Uterus (tissue), 4 donors: ENCODE measurements at places on chromosomes 2 and 18. TPM values are rescaled to one million over a fixed set of nuclear protein-coding genes. Genes with fewer than 3 reads are reported as not detected.

The SULT1C4 gene
- 12.4 TPM for total RNA-seq

The KCNF1 gene
- total RNA-seq: not detected

The PCARE gene
- total RNA-seq: not detected

The BCL2 gene
- 16.1 TPM for total RNA-seq

The HOXD1 gene
- total RNA-seq: 0.21 TPM

The TSPYL6 gene
- total RNA-seq: not detected

GRCh38 chr2:33347856-33348255, 128.6 kb upstream of the RASGRP3 start:
- DNase-seq: no peak

- no peak for DNase-seq
Measured at GRCh38 chr2:3703236-3703756, at the start of gene DCDC2C. TSS of gene DCDC2C (plus strand) at chr2:3703575. CDS start at chr2:3703752, 177 bp downstream.

DNA sequence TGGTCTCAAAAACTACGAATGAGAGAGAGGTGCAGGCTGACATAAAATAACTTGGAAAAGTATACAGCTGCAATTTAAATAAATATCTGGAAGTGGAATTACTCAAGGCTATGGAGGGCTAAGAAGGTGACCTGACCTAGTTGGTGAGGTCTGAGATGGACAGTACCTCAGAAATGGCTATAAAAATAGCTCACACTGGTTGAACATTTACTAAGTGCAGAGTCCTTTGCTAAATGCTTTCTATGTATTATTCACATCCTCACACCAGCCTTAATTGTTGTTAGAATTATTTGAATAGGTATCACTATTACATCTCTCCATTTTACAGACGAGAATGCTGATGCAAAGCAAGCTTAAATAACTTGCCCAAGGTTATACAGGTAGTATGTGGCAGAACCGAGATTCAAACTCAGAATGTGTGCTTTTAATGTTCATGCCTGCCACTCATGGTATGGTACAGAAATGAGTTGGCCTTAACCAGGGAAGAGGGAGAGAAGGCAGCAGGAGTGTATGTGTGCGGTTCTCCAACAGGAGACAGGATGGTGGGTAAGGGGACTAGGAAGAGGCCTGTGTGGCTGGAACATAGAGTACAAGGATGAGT, 37.4 kb downstream of the MRPL44 start:
- DNase-seq: no peak

DNA sequence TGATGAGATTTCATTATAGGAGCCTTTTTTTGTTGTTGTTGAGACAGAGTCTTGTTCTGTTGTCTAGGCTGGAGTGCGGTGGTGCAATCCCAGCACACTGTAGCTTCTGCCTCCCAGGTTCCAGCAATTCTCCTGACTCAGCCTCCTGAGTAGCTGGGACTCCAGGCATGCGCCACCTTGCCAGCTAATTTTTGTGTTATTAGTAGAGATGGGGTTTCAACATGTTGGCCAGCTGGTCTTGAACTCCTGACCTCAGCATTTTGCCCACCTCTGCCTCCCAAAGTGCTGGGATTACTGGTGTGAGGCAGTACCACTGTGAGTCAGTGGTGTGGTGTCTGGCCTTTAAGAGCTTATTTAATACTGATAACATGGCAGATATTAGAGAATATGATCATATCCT, 60.1 kb downstream of the MOB4 start:
- no peak for DNase-seq

DNA sequence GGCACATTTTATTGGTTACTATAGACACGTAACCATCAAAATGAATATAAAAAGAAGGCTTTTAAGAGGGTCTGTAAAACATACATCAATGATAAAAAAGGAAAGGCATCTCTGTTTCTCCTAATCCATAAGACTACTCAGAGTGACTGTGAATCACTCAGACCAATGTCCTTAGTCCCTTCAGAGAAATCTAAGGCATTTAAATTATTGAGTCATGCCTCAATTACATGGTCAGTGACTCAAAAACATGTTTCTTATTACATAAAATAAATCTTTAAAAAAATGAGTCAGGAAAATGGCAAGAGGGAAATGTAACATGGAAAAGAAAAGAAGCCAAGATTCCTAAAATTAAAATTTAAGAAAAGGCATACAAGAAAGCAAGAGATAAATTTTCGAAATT, 146.6 kb downstream of the ERBB4 start:
- no peak for DNase-seq

DNA sequence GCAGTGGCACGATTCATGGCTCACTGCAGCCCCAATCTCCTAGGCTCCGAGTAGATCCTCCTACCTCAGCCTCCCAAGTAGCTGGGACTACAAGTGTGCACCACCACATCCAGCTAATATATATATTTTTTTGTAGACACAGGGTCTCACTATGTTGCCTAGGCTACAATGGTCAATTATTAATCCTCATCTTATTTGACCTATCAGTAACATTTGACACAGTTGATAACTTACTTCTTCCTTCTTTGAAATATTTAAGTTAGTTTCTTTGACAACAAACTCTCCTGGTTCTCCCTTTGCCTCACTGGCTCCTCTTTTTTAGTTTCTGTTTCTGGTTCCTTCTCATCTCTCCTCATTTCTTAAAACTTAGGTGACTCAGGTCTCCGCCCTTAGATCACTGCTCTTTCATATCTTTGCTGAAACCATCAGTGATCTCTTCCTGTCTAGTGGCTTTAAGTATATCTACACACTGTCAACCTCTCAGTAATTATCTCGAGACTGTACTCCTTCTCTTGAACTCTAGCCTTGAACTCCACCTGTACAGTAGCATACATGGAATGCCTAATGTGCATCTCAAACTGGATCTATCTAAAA, 11.5 kb downstream of the PGAP1 start:
- no peak for DNase-seq

GRCh38 chr2:103868396-103868795, 985.5 kb upstream of the POU3F3 start:
- DNase-seq: no peak

- no peak for DNase-seq
Measured at GRCh38 chr18:36496022-36496421, 198.5 kb downstream of the FHOD3 start.

DNA sequence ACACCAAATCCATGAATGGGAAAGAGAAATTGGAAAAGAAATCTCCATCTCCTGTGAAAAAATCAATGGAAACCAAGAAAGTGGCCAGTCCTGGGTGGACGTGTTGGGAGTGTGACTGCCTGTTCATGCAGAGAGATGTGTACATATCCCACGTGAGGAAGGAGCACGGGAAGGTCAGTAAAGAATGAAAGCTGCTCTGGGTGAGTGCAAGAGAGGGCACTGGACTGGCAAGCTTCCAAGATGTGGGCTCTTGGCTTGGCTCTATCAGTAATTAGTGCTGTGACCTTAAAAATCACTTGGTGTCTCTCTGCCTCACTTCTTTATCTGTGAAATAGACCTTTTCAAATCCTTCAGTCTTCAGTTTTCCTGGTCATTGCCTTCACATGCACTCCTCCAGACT, 89.0 kb downstream of the ZNF532 start:
- DNase-seq: no peak

DNA sequence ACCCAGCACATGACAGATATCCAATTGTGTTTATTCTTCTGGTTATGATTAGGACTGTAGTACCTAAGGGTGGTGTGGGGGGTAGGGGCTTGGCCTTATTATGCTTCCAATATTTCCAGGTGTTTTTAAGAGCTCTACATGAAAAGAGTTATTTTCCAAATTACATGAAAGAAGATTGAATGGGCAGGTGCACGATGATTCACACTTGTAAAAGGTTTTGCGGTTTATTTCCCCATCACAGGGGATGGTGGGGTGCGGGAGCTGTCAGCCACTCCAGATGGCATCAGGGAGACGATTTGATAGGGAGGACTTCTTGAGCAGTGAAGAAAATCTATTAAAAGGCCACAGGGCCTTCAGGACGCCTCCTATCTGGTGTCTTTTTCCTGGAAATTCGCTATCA, 15.1 kb upstream of the CCBE1 start:
- DNase-seq: no peak

DNA sequence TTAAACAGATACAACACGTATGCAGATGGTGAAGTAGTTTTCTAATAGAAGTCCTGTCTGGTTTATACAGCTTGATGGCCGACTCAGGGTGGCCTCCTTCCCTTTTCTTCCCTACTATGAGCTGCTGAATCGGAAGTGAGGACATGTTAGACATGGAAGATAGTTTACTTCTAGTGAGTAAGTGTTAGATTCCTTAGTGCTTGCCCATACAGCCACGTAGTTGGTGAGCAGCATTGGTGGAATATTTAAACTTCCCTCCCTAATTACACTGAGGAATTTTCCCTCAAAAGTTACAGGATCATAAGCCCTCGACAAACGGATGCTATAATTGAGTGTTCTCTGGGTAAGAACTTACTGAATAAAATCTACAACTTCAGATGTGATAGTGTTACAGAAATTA, 52.1 kb downstream of the RHBDD1 start:
- DNase-seq: no peak

GRCh38 chr2:201228912-201229290, 31.4 kb upstream of the CASP8 start:
- DNase-seq: no peak

GRCh38 chr2:181367906-181368435, 89.2 kb upstream of the ITGA4 start:
- DNase-seq: no peak

- DNase-seq: no peak
Measured at GRCh38 chr2:216911886-216912285, 52.0 kb upstream of the TNP1 start.

DNA sequence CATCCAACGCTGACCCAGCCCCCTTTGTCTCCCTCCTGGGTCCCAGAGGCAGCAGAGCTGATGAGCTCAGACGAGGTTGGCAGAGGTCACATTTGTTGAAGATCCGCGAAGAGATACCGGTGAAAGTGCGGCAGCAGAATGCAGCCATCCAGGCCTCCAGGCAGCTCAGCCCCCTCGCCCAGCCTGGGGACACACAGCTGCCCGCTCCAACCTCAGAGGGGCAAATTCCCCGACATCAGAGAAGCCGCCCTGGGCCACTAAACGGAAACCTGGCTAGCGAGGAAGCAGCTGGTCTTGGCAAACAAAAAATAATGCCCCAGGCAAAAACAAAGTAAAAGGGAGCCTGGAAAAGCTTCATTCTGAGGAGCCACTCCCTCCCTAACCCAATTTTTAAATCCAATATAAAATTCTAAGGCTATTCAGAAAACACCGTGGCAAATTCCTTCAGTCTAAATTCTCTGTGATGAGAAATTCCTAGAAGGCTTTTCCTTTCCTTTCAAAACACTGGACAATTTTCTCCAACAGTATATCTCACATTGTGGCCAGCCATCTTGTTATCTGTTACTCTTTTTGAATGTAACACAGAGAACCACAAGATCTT, 262.4 kb downstream of the SS18 start:
- DNase-seq: no peak

- no peak for DNase-seq
Measured at GRCh38 chr2:97996679-97997078, 931 bp upstream of the TMEM131 start.

- DNase-seq: no peak
Measured at GRCh38 chr18:69580107-69580506, 179.4 kb downstream of the DOK6 start.

DNA sequence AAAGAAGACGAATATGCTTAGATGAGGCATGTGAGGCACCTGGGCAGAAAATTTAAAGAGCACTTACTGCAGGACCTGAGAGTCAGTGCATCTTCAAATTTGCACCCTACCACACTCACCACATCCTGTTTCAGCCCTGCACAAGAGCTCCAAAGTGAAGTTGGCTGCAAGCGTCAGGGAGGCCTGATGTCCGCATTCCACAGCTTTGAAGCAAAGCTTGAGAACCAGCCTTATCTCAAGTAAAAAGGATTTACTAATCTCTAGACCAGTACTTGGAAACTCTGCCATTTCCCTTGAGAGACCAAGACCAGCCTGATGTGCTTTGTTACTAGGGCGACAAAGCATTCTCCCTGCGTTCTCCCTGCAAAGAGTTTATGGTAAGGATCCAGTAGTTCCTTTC, 3.4 kb upstream of the ASNSD1 start:
- DNase-seq: no peak

DNA sequence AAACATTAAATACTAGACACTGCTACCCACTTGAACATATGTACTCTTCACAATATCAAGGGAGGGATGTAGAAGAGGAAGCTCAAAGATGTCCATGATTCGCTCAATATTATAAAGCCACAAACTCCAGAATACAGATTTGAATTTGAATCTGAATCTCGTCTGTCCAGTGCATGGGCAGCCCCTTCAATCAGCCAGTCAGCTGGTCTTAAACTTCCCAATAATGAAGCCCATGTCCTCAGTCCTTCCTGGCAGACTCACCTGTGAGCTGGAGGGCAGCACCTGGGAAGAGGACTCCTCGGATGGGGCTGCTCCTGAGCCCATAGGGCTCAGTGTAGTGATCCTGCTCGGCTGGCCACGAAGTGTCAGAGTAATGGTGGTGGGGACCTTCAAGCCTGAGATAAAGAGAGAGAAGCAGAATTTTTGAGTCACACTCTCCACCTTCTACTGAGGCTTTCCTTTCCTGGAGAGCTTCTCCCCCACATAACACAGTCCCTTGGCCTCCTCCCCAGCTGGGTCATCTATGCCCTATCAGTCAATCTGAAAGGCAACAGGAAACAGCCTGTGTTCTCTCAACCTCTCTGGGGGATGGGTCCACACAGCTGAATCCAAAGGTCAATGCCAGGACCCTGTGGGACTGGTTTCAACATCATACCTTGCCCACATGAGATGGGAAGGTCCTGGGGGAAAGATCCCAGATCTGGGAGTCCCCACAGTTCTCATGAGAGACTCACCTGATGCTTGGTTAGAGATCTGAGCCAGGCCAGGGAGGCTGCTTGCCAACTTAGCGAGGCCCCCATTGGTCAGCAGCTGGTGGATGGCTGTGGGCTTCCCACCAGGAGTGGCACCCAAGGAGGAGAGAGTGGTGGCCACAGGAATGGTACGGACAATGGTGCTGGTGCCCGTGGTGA, 36.5 kb downstream of the KANSL3 start:
- DNase-seq: no peak

DNA sequence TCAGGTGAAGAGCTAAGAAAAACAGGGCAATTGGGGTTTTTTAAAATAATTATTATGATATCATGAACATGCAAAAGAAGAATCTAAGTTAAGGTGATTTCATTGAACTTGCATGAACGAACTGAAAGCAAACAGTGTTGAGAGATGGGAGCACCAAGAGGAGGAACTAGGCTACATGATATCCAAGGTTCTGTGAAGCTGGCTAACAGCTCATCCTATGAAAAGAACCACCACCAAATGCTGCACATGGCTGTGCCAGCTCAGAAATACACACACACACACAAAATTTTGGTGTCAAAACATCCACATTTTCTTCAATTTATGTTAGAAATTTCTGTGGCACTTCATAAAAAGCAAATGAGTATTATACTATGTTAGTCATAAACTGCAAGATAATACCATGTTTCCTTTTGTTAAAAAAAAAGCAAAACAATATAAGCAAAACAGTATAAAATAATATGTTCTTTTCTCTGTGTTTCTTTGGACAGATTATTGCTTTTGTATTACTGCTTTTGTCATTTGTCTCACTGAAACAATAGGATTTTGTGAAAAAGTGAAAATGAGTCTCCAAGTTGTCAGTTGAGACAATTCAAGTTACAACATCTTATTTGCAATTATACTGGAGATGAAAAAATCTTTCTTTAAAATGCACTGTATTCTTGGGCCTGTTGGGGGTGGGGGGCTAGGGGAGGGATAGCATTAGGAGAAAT, 12.6 kb upstream of the TTC32 start:
- no peak for DNase-seq
